Activated T-helper 1 cell treated with anti-CD3 and anti-CD28 coated beads, Interleukin-2, amount 50 U/mL, for 16 hours (primary cell): ENCODE measurements at places on chromosomes 1 and 21.

DNA sequence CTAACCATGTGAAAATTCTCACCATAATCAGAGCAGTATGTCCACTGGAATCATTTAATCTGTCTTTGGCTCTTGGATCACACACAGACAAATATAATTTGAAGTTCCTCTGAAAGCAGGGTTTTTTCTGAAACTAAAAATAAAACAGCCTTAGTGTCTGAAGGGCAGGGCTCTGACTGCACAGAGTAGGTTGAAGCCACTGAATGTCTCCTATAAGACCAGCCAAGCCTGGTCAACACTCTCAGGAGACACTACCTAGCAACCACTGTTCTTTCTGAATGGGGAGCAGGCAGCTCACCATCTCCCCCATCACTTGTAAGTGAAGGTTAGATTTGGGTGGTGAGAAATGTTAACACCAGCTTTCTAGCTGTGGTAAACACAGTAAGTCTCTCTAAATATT lies 16.1 kb upstream of the TMEM183A start:
- no peak for DNase-seq

- no peak for DNase-seq
Measured at GRCh38 chr1:94884507-94884906, 42.4 kb downstream of the CNN3 start.

DNA sequence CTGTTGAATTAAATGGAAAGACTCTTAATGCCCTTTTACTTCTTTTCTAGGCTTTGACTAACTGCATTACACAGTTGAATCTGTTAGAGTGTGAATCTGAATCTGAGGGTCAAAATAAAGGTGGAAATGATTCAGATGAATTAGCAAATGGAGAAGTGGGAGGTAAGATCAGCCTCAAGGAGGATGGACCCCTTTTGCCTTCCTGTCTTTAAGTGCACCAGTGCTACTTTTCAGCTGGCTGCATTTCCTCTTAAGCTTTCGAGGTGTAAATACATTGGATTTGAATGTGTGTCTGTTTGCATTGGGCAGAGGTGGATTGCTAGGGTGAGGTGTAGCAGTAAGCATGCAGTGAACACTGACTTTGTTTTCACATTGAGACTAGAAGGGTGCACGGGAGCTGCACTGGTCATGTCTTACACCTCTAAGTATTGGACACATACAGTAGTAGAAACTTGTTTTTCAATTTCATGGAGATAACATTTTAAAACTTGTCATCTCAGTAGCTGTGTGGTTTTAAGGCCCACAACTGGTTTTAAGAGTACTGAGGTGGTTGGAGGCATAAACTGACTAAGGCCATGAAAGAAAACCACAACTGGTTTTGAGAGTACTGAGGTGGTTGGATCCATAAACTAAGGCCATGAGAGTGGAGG lies 35.4 kb downstream of the MIA3 start:
- no peak for DNase-seq

DNA sequence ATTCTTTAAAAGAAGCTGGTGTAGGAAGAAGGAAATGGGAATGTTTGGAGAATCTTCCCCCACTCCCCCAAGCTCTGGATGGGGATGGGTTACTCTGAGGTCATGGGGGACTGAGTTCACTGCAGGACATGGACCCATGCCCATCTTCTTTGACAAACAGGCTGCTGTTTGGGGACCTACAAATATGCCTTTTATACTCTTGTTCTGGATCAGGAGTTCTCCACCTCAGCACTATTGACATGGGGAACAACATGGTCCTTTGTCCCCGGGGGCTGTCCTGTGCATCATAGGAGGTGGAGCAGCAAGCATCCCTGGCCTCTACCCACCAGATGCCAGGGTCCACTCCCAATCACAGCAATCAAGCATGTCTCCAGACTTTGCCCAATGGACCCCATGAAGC lies 365.8 kb upstream of the C1orf174 start:
- no peak for DNase-seq

GRCh38 chr1:44355582-44356305 lies 687 bp upstream of the ERI3 start:
- DNase-seq, result no peak

DNA sequence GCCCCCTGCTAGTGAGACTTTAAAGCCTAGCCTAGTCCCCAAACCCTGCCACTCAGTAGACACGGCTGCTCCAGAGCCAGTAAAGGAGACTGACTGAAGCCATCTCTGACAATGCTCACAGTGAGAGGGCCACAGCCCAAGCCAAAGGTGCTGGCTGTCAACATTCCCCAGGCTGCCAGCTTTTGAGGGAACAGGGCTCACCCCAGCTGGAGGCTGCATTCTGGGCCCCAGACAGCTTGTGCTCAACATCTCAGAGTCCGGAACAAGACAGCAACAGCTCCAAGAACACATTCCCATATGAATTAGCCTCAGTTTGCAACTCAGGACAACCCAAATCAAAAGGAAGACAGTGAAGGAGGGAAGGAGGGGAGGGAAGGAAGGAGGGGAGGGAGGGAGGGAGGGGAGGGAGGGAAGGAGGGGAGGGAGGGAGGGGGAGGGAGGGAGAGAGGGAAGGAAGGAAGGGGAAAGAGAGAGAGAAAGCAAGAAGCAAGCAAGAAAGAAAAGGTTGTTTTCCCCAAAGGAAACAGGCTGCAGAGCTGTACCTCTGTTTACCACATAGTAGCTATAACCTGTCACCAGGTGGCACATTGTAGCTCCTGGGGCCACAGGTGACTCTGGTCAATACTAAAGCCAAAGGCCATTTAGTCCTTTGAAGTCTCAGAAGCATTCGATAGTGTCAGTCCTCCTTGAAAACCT lies 5.4 kb downstream of the ARTN start:
- no peak for DNase-seq

GRCh38 chr1:22428672-22429071 lies 23.0 kb upstream of the ZBTB40 start:
- no peak for DNase-seq

- DNase-seq, result no peak
Measured at GRCh38 chr1:235113183-235113917, 15.3 kb downstream of the TOMM20 start.
